ENCODE measurements at places on chromosomes 5 and 9. TPM values are rescaled to one million over a fixed set of nuclear protein-coding genes. Genes with fewer than 3 reads are reported as not detected.

- no peak for DNase-seq
Observed at GRCh38 chr9:100167915-100168654, 69.0 kb downstream of the INVS start.

- no peak for DNase-seq
Observed at GRCh38 chr9:12798066-12798770, 23.4 kb downstream of the LURAP1L start.

GRCh38 chr5:131682826-131683225 is 47.8 kb upstream of the RAPGEF6 start:
- no peak for DNase-seq

GRCh38 chr5:167578977-167579692 is 712.3 kb upstream of the WWC1 start:
- no peak for DNase-seq

- peak; percentile 76 for DNase-seq
Observed at GRCh38 chr9:110126986-110127864, 80.7 kb downstream of the C9orf152 start.

- peak; percentile 91 for DNase-seq
Observed at GRCh38 chr5:141524604-141525597, 36.0 kb downstream of the PCDHGC5 start.

DNA sequence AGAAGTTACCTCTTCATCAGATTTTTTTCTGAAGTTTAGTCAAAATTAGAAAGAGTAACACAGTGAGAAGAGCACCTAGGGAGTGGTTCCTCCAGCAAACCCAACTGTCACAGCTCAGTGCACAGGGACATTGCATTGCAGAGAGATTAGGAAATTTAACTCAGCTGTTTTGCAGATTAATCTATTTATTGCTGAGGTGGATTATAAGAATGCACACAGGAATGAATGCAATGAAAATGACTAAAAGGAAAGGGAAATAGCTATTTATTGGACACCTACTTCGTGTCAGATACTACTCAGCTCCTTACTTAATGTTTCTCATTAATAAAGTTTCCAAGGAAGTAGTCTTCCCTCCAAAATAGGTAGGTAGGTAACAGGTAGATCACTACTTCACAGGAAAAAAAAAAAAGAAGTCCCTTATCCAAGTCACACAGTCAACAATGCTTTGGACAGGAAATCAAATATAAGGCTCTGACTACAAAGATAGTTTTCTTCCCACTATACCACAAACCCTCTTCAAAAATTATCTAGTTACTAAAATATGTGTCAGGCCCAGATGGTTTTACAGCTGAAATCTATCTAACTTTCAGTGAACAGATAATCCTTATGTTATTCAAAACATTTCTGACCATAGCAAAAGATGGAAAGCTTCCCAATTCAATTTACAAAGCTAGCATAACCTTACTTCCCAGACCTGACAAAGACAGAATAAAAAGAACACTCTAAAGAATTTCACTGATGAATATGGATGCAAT is 442.2 kb upstream of the MPDZ start:
- no peak for DNase-seq

DNA sequence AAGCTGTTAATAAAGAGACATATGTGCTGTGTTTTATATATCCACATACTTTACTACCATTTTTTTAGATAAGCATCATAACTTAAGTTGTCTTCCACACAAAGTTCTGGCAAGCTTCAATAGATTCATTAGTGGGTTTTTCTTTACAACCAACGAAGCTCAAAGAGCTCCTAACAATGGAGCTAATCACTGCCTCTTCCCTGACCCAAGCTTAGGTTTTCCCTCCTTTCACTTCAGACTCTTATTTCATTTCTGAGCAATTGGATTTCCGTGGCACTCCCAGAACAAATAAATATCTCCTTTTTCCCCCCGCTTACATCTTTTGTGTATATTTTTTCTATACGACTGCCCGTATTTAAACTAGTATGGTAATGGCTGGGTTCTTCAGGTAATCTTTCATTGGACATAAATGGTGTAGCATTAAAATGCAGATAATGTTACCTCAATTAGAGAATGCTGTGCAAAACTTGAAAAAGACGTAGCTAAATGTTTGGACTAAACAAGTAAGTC is 275.5 kb upstream of the TMEM161B start:
- no peak for DNase-seq

DNA sequence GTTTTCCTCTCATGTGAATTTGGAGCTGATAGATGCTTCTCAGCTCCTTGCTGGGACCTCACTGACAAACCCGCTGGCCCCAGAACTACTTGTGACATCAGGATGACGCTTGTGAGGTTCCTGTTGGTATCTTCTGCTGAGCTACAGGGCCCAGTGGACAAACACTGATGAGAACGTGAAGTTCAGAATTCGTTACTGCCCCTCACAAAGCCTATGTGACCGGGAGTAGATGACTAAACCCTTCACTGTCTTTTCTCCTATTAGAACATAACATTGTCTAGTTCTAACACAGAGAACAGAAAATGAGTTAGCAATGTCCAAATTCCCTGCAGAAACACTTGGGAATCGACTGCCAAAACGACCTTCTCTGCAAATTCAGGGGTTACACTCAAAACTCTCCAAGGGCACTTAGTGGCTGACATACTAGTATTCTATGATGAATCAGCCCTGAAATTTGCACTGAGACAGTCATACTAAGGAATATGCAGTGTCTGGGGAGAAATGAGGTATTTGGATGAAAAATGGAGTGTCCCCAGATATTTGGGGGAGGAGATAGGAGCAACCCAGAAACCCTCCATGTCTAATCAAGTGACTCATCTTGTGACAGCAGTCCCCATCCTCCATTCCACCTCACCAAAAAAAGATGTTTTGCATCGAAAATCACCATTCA is 143.2 kb upstream of the TRIM32 start:
- DNase-seq = peak; percentile 35

DNA sequence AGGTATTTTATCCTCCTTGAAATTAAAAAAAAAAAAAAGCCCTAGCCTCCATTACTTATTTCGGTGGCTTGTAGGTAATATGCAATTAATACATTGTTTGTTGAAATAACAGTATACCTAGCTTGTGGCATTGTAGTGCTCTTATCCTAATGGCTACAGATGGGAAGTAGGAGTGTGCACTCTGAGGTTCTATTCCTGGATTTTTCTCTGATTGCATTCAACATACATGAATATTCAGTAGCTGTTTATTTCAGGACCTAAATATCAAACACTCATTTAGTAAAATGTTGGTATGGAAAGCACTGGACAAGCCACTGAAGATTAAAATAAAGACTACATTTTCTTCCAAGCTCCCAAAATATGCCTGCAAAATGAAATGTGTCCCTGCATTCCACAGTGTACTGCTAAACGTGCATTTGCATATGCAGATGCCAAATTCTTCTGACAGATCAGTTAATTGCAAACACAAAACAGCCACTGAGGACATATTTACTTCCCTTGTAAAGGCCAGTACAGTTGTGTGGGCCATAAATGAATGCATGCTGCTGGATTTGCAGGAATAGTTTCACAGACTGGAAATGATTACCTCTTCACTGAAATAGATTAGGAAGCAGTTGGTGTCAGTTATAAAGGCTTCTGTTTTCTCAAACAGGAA is 826.1 kb downstream of the PRELID2 start:
- no peak for DNase-seq

DNA sequence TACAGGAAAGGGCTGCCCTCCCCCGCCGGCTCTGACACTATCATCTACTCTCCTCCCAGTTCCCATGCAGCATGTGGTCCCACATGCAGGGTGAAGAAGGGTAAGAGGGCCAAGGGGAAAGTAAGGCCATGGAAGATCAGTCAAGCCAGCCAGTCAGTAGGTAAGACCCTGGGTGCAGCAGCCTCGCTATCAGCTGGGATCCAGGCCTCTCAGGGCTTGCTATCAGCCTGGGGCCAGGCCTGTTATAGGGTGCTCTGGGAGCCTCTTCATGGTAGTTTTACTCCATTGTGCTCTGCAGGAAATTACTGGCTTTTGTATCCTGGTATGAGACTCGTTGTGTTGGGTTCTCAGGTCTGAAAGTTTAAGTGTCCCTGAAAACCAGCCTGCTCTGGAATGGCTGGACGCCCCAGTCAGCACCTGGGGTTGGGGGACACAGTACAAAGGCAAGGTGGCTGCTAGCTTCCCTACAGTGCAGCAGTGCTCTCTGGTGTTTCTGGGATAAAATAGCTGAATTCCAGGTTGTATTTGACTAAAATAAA is 21.4 kb downstream of the SLC22A4 start:
- DNase-seq = no peak

DNA sequence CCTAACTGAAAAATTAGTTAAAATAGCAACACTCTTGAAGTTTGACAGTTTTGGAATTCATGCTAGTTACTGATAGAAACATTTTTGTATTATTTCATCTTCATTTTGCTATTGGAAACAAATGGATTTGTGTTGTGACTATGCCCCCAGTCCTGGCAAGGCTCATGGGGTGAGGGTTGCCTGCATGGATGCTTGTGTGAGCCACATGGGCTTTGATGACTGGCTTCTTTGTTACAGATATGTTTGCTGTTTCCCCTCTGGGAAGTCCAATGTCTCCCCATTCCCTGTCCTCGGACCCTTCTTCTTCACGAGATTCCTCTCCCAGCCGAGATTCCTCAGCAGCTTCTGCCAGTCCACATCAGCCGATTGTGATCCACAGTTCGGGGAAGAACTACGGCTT is 44.2 kb downstream of the CD180 start:
- no peak for DNase-seq

- DNase-seq = no peak
Observed at GRCh38 chr9:85248514-85249312, 493.0 kb downstream of the AGTPBP1 start.

GRCh38 chr9:83475741-83476140 is 62.5 kb downstream of the FRMD3 start:
- DNase-seq = no peak

- DNase-seq = no peak
Observed at GRCh38 chr5:178193251-178193809, 6.2 kb upstream of the GMCL2 start.

GRCh38 chr5:159475026-159475425 is 144.7 kb upstream of the IL12B start:
- DNase-seq = no peak

- DNase-seq = no peak
Observed at GRCh38 chr9:12464400-12464799, 228.8 kb upstream of the TYRP1 start.

DNA sequence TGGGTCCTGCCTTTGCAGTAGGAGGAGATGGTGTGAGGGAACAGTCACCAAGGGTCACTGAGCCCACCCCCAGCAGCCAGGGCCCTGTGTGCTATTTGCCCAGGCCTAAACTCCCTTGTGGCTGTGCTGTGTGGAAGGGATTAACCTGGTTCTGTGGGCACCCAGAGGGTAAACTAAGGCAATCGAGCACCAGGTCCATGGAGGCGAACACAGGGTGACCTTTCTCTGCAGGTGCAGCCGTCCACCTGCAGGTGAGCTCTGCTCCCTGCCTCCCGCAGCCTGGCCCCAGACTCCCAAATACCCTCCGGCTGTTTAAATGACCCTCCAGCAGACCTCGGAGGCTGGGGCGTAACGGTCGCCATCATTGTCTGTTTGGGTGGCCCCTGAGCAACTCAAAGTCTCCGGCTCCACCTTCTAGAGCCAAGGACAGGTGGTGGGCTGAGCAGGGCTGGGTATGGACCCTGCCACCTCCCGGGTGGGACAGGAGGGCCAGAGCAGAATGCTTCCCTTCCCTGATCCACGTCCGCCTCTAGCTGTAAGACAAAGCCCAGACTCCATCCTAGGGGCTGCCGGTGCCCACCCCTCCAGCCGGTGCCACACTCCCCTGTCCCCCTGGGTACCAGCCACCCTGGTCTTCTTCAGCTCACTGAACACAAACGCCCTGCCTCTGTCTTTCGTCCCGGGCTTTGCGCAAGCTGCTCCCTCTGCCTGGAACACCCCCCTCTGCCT is 34.1 kb upstream of the FIBCD1 start:
- no peak for DNase-seq

GRCh38 chr5:83914662-83915418 is 194.2 kb upstream of the HAPLN1 start:
- no peak for DNase-seq

GRCh38 chr5:160701403-160701802 is 150.6 kb downstream of the ATP10B start:
- DNase-seq = no peak

GRCh38 chr5:72387985-72388384 is 67.8 kb downstream of the PTCD2 start:
- no peak for DNase-seq

DNA sequence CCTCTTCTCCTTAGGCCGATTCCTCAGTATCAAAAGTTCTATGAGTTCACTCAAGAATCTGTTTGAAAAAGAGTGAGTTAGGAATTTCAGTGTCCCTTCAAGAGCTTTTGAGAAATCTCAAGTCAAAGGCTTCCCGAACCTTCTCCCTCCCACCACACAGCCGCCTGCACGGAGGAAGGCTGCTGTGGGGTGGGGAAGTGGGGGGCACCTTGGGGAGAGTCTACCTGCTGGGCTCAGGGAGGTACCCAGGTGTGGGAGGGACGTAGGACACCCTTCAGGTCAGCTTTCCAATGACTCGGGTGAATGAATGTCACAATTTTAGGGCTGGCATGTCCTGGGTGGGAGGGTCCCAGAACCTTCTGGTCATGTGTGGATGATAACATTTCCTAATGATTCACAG is 17.5 kb downstream of the CXCL14 start:
- no peak for DNase-seq

GRCh38 chr5:172724242-172725183 is 46.5 kb downstream of the DUSP1 start:
- DNase-seq = no peak

DNA sequence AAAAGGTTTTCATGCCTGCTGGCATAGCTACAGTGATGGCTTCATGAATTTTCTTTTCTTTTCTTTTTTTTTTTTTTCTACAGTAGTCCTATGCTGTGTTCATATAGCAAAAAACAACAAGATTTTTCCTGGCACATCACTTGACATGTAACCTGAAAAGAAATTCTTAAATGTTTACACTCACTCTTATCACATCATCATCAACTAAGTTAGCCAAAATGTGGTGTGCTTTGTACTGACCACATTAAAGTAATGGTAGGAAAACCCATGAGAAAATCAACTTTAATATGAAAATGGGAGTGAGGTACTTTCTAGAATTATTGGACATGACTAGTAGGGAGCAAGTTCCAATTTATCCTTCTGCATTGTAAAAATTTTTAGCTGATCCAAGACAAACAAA is 146.7 kb downstream of the SSBP2 start:
- no peak for DNase-seq

GRCh38 chr5:127083711-127084110 is 10.4 kb upstream of the C5orf63 start:
- no peak for DNase-seq

GRCh38 chr5:2536632-2537377 is 214.7 kb downstream of the IRX2 start:
- DNase-seq = no peak

GRCh38 chr5:14893381-14893780 is 21.8 kb upstream of the ANKH start:
- DNase-seq = no peak

Gene KCNT1
- 4.3 TPM for total RNA-seq

Gene SPINK13
- not detected for total RNA-seq

Gene CLINT1
- total RNA-seq = 47.0 TPM

Gene CA9
- total RNA-seq = 1.8 TPM

Gene SLC44A1
- 14.3 TPM for total RNA-seq

Gene PCDHA7
- total RNA-seq = 0.11 TPM

Gene HTR4
- total RNA-seq = 0.23 TPM

Gene LCN6
- 4.1 TPM for total RNA-seq

Gene IL4
- not detected for total RNA-seq

Gene PCDHA6
- total RNA-seq = not detected

Gene DNAH5
- 0.21 TPM for total RNA-seq

Gene PAEP
- total RNA-seq = not detected

Gene TMEM252
- total RNA-seq = not detected

Data from heart right ventricle (tissue), 16 donors.